ENCODE measurements at places on chromosomes 1 and 21.

- no peak for DNase-seq
Observed at GRCh38 chr1:36053978-36054377, 29.9 kb upstream of the TEKT2 start.

DNA sequence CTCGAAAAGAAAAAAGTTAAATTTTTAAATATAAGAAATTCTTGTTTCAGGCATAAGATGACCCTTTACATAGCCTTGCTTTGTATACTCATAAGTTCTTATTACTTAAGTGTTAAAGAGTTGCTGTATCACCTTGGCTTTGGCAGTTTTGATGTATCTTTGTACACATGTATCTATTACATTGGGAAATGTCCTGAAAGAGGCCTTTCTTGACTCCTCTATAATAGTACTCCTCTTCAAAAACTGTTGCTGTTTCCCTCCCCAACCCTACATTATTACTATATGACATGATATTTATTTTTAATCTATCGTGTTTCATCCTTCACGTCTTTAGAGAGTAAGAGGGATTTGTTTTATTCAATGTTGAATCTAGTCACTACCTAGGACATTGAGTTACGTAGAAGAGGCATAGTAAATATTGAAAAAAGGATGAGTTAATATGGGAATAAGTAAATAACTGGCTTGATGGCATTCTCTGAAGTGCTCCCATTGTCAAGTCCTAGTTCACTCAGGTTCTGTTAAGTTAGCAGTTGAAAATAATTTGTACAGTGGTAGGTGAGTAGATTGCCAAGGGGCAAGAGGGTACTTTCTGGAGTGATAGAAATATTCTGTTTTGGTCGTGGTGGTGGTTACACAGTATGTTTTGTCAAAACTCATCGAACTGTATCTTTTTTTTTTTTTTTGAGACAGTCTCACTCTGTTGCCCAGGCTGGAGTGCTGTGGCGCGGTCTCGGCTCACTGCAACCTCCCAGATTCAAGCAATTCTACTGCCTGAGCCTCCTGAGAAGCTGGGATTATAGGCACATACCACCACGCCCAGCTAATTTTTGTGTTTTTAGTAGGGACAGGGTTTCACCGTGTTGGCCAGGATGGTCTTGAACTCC is 8.2 kb downstream of the THRAP3 start:
- DNase-seq: no peak

DNA sequence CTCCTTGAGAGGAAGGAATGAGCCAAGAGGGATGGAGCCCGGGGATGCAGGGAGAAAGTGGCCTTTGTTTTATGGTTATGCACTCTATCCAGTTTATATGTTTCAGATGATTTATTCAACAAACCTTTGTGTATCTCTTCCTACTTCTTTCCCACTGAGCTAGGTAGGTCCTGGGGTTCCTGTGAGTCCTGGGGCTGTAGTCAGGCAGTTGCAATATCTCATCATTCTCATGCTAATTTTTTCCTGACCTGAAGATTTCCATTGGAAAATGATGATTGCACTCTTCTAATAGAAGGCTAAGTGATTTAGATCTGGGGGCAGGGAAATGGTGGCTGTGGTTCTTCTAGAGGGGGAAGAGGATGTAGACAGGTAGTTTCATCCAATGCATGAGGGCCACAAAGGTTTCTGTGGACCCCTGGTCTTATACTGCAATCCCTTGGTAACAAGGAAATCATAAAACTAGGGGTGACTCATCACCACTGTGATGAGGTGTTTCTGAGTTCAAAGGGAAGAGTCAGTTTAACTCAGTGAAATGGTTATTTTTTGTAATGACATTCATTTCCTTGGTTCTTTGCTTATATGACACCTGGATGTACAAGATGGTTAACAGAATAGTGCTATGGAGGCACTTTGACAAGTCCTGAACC is 20.2 kb downstream of the B3GALT5 start:
- no peak for DNase-seq

GRCh38 chr1:234559152-234559901 is 50.7 kb downstream of the IRF2BP2 start:
- no peak for DNase-seq

- no peak for DNase-seq
Observed at GRCh38 chr1:163071405-163072255, 2.5 kb downstream of the RGS4 start.

DNA sequence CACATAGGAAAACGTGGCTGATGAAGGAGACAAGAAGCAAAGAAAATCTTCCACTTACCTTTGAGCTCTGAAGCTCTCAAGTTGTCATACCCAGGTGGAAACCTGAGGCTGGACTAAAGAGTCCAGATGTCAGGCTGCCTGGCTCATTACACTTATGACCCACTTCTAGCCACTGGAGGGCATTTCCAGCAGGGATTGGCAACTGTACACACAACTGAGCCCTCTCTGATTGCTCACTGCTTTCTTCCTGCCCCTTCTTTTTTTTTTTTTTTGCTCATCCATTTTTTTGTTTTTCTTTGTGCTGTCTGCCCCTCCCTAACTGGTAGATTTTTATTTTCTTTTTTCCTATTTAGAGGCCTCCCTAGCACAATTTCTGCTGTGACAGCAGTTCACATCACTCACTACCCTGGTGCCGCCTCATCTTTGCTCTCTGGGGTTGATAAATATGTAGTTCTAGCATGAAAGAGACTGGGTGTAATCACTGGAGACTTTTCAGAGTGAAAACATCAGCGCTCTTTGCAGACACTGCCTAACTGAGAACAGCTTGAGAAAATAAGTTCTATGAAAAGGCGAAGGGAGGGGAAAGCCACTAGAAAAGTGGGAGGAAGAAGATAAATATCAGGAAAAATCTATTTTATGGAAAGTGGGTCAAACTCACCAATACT is 334.5 kb downstream of the NUF2 start:
- no peak for DNase-seq

DNA sequence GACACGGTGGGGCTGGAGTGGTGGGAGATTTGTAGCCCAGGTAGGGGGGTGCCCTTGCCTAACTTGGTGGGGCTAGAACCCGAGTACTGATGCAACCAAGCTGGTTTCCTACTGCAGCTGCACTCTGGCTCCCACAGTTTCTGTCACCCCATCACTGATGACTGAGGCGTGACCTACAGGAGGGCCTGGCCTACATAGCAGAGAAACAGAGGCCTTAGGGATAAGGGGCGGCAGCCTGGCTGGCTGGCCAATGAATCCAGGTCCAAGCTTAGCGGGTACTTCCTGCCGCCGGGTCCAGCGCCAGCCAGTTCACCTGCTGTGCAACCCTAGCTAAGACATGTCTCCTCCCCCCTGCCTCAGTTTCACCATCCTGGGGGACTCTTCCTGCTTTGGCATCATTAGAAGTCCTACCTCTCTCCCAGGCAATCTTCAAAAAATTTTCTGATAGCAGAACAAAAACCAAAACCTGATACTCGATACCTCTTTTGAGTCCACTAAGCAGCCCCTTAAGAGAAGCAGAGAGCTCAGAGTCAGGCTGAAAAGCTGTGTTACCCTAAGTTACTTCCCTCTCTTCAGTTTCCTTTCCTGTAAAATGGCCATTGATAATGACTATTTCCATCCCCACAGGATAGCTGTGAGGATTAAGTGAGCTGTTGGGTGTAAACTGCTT is 27.3 kb upstream of the RNF19B start:
- no peak for DNase-seq

DNA sequence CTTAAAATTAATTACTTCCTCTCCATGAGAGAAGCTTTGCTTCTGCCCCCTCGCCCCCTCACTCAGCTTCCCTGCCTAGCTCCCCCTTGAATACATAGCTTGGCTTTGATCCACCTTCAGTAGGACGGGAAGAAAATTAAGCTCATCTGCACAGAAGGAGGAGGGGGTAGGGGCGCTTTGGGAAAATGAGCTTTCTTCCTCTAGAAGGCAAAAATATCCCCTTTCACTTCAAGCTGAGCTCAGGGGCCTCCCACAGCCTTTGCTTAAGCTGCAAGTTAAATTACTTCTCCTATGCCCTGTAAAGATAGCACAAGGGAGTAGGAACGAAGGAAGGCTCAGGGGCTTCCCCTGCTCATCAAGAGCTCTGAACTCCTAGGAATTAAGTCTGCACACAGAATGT is 65.2 kb upstream of the GOLT1A start:
- no peak for DNase-seq

DNA sequence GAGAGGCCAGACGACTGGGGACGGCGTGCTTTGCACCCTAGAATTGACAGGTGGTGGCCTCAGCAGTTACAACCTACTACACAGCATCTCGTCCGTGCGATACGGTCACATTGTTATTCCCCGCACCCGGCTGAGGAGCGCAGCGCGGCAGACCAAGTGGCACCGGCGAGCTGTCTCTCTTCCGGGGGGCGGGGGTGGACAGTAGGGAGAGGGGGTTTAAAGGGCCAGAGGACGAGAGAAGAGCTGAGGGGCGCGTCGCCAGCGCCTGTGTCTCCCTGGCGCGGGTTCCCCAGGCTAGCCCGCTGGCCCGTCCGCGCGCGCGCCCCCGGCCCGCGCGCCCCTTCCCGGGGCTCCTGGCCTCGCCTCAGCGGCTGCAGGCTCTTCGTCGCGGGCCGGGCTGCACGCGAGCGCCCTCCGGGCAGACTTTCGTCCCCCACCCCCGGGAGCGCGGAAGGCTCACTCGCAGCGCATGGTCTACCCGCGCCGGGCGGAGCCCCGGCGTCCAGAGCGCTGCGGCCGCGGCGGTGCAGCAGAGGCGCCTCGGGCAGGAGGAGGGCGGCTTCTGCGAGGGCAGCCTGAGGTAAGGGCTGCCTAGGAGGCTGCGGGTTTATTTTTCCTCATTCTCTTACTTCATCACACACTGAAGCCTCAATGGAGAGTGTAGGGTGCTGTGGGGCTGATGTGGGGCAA is at the start of gene PDE4B:
Gene PDE4B, plus strand, starts transcription at position 227 of the 690 bp plus-strand sequence.
- DNase-seq: no peak

- DNase-seq: no peak
Observed at GRCh38 chr1:199701726-199702125, 325.8 kb upstream of the NR5A2 start.

- no peak for DNase-seq
Observed at GRCh38 chr21:16086936-16087335, 357.2 kb downstream of the USP25 start.

DNA sequence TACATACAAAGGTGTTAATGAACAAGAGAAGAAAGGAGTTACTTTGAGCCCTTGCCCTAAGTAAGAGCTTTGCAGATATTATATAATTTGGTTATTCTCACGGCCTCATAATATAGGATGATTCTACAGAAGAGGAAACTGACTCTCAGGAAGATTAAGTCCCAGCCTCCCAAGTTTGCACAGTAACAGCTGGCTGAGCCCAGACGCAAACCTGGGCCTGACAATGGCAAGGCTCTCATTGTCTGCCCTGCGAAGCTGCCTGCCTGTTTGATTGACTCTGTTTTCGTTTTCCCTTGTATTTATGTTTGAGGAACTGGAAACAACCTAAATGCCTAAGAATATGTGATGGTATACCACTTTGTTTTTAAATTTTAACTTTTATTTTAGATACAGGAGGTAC is 76.2 kb upstream of the PGBD5 start:
- DNase-seq: no peak

DNA sequence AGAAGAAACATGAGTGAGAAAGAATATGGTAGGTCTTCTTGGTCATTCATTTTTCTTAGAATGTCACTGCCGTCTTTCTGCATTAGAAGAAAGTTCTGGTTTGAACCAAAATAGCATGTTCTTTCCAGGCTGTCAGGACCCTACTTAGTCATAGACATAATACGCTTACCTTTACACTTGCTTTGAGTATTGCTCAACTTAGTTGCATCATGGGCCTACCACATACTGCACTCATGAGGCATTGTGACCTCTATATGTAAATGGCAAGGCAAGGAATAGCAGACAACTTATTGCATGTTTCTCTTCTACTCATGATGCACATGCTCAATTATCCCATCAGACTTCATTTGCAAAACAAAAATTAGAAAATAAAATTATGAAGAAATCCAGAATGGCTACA is 415.0 kb downstream of the HLX start:
- DNase-seq: no peak

DNA sequence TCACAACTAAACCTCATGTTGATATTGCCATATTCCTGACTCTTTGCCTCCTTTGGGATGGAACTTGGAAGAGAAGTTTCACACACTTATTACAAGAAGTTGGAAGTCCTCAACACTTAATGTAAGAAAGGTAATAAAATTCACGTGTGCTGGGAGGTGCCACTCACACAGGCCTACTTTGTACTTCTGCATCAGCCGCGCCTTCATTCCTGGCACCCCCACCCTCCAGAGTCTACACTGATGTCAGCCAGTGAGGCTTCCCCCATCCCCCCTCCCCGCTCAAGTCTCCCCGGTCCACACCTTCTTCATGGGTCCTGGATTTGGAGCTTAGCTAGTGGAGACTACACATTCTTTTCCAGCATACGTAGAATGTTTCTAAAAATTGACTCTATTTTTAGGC is 24.8 kb upstream of the SLC45A1 start:
- DNase-seq: no peak

DNA sequence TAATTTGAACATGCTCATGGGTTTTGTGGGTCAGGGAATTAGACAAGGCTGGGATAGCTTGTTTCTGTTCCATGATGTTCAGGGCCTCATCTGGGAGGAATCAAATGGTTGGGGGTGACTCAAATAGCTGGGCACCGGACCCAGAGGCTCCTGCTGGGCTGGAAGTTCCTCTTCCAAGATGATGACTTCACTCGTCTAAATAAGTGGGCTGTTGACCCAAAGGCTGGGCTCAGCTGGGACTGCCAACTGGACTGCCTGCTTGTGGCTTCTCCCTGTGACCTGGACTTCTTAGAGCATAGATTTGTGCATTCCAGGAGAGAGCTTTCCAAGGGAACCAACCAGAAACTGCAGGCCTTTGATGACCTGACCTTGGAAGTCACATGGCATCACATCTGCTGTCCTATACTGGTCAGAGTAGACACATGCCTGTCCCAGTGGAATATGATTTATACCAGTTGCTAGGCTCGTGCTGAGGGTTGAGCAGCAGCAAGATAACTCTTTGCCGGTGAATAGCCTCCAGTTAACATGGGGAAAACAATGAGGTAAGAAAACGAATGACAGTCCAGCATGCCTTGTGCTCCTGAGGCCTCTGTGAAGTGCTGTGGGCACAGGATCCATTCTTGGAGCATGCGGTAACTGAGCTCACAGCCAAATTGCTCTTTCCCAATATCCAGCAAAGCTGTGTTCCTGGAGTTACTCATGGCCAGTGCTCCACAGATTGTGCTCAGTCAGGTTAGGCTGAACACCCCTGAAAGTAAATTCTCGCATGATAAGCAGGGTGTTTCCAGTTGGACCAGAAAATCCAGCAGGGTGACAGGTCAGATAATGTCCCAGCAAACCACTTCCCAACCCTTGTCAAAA is 272.9 kb upstream of the TMEM51 start:
- DNase-seq: no peak
